ENCODE measurements at places on chromosomes 1 and 21.
A peak's percentile ranks its signal among the peaks of the same experiment; 100 is the strongest.

- no peak for DNase-seq
These were observed 61.9 kb downstream of the HSPA13 start for GRCh38 chr21:14321042-14321441.

DNA sequence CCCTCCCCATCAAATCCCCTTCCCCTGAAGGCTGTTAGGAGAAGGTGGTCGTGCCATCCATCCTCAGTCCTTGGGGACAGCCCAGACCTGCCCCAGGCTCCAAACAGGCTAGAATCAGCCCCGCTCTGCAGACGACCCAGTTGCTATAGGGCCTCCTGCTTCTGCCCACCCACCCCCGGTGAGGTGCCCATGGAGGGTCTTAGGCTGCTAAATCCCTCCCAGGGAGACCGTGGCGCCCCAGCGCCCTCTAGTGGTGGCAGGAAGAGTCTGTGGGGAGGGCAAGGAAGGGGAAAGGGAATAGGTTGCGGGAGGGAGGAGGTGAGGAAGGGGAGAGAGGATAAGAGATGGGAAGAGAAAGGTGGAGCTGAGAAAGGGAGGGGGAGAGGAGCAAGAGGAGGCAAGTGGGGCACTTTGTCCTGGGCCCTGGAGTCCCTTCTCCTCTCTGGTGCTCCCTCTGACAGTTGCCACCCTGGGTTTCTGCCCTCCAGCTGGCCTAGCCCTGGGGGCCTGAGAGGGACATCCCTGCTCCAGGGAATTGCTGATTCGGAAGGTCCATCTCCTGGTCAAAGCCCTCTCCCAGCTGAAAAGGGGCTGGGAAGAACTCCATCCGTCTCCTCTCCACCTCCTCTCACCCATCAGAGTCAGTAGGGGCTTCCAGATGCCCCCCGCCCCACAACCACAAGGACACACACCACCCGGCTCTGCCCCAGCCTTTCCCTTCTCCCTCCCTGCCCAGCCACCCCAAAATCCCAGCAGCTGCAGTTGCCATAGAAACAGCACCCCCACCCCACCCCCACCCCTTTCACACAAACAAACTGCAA lies 55.4 kb downstream of the CAMK2N1 start:
- peak; percentile 69 for DNase-seq

- no peak for DNase-seq
These were observed at the start of gene S100B for GRCh38 chr21:46604975-46605766. TSS of gene S100B (minus strand) at chr21:46605082. CDS start at chr21:46602415, 2,667 bp downstream.

GRCh38 chr21:22224261-22224660 lies 1226.1 kb downstream of the NCAM2 start:
- no peak for DNase-seq

GRCh38 chr21:41405321-41405720 lies 20.7 kb upstream of the MX1 start:
- DNase-seq, result peak; percentile 24

DNA sequence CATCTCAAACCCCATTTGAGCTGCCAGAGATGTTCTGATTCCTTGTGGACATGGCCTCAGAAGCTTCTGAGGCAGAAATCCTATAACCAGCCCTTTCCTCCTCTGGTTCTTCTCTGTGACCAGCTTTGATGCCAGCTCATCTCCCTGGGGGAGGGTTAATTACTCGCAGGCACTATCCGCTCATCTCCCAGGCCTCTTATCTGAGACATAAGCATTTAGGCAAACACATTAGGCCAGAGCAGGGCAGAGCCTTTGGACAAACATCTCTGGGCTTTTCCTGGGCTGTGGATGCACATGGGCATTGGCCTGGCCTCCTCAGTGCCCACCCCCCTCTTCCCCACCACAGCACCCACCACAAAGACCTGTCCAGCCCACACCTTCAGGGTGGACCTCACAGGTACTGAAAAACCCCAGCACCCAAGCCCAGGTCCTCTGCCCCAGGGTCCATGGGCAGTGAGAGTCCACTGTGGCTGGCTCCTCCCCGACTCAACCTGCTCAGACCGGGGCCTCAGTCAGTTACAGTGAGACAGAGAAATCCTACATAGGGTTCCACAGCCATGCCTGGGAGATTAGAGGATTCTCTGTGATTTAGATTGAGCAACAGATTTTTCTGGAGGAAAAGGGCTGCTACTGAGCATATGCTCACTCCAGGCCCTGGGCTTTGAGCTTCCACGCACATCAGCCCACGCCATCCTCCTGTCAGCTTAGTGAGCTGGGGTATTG lies 26.9 kb downstream of the IGSF21 start:
- no peak for DNase-seq

DNA sequence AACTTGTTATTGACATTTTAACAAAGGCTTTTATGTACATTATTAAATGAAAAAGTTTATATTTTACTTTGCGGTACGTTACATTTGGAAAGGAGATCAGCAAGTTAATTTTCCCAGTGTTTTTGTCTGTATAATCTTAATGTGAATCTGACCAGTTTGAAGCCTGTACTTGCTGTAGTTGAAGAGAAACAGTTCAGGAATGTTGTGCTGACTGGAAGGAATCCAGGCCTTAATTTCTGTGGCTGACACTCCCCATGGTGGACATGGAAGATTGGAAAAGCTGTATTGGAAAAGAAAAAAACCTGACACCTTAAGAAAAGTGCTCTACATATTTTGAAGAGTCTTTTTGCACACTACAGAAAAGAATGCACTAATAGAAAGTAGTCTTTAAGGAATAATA lies 15.5 kb downstream of the LEPR start:
- no peak for DNase-seq

GRCh38 chr1:117231748-117232373 lies 21.1 kb upstream of the VTCN1 start:
- DNase-seq, result no peak

DNA sequence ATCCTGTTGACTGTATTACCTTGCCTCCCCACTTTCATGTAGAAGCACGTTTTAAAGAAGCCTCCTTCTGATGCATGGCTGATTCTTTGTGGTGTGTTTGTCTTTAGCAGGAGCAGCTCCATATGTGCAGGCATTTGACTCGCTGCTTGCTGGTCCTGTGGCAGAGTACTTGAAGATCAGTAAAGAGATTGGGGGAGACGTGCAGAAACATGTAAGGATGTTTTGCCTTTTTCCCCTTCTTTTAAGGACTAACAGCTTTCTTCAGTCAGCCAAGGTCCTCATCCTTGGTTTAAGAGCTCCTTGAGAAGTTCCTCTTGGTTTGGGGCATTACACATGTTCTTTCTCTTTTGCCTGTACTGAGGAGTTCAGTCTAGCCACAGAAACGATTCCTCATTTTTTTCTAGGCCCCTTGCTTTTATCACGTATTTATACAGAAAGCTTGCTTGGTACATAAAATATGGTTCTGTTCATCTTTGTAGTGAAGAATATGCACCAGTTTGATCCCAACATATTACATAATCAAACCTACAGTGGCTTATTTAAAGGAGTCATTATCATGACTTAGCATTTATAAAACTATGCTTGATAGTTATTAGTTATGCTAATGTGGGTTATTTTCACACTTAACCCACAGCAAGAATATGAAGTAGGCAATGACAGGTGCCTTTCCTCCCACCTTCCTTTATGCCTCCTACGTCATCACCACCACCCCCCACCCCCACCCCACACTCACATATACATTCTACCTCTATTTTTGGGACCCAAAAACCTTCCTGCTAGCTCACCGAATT lies 19.6 kb downstream of the CAP1 start:
- DNase-seq, result peak; percentile 54

- DNase-seq, result peak; percentile 91
These were observed 32.2 kb upstream of the EPB41 start for GRCh38 chr1:28882009-28882628.

GRCh38 chr1:115240297-115240696 lies 97.8 kb downstream of the NGF start:
- DNase-seq, result no peak

DNA sequence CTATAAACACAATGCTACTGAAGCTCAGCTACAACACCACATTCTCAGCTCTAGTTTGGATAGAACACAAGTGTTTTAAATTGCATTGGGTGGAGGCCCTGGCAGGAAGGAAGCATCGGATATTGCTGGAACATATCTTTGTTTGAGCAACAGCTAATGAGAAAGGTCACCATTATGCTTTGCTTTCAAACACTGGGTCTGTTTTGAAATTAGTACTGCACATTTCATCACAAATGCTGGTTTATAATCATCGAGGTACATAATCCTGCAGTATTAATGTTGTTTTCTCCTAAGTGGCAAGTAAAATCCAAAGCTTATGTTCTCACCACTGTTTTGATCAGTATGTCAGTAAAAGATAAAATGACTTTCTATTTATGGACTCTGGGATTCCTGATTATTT lies 61.5 kb upstream of the ARHGAP29 start:
- no peak for DNase-seq

GRCh38 chr1:212971312-212971711 lies 21.0 kb downstream of the VASH2 start:
- no peak for DNase-seq

DNA sequence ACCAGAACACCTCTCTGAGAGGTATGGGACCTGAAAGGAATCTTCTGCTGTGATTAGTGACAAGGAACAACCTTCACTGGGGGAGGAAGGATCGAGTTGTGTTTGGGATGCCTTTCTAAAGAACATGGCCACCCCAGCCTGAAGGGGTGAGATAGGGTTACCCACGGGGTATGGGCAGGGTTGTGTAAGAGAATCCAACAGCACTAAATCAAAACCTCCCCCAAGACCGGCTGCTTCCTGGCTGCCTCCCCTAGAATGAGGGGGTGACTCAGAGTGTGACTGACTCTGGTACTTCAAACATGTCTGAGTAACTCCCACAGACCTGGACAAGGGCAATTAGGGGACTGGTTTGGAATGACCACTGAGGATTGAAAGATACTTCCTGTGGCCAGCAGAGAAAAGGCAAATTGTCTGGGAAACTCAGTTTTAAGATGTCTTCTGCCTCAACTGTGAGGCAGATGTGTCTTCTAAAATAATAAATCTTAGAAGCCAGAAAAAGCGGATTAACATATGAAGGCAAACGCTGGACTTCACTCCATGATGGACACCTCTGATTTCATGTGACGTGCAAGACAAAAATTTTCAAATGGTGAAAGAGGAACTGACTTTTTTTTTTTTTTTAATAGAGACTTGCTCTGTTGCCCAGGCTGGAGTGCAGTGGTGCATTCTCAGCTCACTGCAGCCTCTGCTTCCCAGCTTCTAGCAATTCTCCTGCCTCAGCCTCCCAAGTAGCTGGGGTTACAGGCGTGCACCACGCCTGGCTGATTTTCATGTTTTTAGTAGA lies 6.7 kb upstream of the PTPN14 start:
- no peak for DNase-seq

GRCh38 chr1:222654849-222655248 lies 37.0 kb downstream of the MIA3 start:
- DNase-seq, result peak; percentile 72

GRCh38 chr1:9289711-9290485 lies 2.8 kb upstream of the SPSB1 start:
- DNase-seq, result no peak

DNA sequence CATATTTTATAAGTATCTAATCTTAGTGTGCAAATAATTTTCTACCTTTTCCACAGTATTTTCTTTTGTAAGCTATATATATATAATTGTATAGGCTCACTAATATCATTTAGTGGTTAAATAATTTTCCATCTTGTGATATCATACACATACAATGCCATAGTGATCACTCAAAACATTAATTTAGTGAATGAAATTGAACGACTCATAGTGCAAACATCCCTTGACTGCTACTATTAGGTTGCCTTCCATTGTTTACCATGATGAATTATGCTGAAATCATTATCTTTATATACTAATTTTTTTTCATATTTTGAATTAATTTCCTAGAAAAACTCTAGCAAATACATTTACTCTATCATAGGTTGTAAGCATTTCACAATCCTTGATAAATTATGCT lies 127.1 kb downstream of the PCNX2 start:
- DNase-seq, result no peak

- no peak for DNase-seq
These were observed 105.7 kb downstream of the ZNF326 start for GRCh38 chr1:90100566-90100965.

- DNase-seq, result no peak
These were observed 47.8 kb downstream of the DAB1 start for GRCh38 chr1:57376041-57376440.

GRCh38 chr1:111882986-111883560 lies 106.4 kb downstream of the KCND3 start:
- DNase-seq, result no peak

- DNase-seq, result no peak
These were observed 18.0 kb downstream of the DUSP10 start for GRCh38 chr1:221723848-221724236.

DNA sequence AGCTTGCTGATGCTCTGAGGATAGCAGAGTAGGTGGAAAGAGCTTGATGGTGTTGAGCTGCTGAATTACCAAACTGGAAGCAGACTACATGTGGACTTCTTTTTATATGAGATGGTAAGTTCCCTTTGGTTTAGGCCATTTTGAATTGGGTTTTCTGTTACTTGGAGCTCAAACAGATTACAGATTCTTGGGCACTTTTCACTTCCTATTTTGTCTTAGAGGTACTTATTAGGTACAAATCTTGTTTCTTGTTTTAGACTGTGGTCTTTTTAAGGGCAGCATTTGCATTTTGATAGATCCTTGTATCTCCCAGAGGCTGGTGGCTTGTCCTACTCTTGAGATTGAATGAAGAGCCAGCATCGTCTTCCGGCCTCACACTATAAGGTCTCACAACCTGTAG lies 70.2 kb downstream of the GADD45A start:
- no peak for DNase-seq

GRCh38 chr1:58762806-58763205 lies 21.0 kb downstream of the JUN start:
- DNase-seq, result no peak

GRCh38 chr1:8687538-8687937 lies 129.9 kb downstream of the RERE start:
- no peak for DNase-seq

DNA sequence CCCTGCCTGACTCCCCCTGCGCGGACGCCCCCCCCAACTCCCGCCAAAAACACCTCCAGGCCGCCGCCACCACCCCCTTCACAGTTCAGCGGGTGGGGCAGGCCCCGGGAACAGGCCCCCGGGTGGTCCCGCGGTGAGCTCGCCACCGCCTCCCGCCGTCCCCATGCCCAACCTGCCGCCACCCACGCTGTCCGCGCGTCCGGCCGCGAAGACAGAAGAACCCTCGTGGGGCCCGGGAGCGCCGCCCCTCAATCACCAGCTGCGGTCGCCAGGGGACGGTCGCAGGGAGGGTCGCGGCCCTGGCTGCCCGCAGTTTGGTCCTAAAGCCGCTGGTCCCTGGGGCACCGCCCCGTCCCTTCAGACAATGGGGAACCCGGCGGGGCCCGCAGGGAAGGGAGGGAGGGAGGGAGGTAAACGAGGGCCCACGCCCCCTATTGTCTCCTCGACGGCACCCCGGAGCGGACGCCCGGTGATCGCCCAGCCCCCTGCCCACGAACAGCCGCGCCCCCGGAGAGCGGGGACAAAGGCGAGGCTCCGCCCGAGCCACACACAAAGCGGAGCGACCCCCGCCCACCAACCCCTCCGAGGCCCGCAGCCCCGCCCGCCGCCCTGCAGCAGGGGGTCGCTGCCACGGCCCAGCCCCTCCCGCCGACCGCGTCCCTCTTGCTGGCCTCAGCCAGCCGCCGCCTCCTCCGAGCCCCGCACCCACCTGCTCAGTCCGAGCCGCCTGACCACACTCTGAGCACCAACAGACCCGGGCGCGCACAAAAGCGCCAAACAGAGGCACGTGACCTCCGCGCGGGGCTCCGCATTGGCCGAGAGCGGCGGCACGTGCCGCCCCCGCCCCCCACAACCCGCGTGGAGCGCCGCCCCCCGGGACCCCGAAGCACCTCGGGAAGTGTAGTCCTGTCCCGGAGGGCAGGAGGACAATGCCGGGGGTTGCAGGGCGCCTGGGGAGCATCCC lies at the start of gene STMN1:
Gene STMN1 (minus strand): TSS at position 740 of the 964 bp plus-strand sequence. CDS start 1,743 bp downstream, outside the sequence.
- DNase-seq, result peak; percentile 94

GRCh38 chr1:206649261-206649921 lies 14.1 kb downstream of the DYRK3 start:
- DNase-seq, result no peak

Measured in activated CD8-positive, alpha-beta memory T cell treated with anti-CD3 and anti-CD28 coated beads for 24 hours (primary cell).